ENCODE measurements at places on chromosomes 12 and 14.

DNA sequence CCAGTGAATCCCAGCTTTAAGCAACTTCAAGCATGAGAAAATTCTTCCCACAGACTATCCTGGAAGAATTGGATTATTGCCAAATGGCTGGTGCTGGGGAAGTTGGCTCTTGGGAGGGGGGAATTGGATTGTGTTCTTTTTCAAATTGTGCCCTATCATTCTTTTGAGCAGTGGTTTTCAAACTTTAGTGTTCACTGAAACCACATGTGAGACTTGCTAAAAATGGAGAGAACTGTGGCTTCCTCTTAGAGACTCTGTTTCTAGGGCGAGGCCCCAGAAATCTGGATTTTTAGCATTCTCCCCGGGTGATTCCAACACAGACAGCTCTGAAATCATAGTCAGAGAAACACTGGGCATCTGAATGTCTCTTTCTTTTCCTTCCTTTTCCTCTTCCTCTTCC lies 14.3 kb upstream of the OTUB2 start:
- no peak for DNase-seq

DNA sequence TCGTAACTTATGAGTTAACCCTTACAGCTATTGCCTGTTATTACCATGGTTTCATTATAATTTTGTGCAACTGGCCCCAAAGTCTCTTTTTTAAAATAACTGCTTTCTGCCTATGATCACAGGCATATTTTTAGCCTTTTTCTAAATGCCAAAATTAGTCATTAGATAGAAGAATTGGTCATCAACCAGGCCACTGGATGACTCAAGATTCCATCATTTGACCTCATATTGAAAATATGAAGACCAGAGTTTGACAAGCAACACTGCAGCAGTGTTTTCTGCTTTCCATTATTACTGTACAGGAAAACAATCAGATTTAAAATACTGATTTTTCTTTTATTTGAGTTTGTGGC lies 54.7 kb upstream of the OTOGL start:
- no peak for DNase-seq

DNA sequence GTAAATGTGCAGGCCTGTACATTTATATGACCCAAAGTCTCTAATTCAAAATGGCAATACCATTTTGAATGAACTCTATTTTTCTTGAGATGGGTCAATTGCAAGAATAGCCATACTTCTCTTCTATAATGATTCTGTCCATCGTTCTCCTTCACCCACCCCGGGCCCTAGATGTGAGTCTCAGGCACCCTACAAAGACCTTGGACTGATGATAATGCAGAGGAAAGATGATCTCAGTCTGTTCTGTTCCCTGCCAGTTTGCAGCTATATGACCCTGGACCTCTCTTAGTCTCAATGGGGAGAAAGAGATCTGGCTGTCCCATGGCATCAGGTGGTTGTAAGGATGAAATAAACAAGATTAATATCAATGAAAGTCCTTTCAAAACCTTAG lies 30.1 kb downstream of the VCPKMT start:
- DNase-seq = no peak

GRCh38 chr12:15495746-15496145 lies 173.4 kb downstream of the PTPRO start:
- no peak for DNase-seq

DNA sequence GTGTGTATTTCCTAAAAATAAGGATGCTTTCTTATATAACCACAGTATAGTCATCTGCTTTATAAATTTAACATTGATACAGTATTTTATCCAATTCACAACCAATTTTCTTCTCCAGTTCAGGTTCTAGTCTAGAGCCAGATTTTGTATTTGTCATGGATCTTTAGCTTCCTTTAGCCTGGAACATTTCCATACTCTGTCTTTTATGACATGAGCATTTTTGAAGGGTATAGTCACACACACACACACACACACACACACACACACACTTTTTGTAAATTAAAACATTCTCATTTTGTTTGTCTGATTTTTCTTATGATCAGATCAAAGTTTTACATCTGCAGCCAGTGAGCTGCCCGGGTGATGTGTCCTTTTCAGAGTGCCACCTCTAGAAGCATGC lies 25.4 kb downstream of the CGRRF1 start:
- DNase-seq = no peak
